ENCODE measurements at places on chromosomes 12 and 14.

DNA sequence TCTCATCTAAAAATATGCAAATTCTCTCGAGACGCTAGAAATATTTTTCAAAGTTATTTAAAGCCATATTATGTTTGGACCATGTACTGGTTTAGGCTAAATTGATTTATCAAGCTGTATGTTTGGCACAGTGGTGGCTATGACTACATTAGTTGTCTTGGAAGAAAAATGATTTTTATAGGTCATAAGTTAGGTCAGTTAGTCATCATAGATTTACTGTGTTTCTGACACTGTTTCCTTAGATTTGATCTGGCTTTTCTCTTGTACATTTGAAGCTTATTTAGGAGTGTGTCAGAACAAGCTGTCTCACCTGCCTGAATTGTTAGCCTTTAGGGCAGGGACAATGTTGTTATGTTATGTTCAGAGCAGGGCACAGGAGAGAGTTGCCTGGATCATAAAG lies 161.1 kb upstream of the FBXO33 start:
- DNase-seq, result no peak

DNA sequence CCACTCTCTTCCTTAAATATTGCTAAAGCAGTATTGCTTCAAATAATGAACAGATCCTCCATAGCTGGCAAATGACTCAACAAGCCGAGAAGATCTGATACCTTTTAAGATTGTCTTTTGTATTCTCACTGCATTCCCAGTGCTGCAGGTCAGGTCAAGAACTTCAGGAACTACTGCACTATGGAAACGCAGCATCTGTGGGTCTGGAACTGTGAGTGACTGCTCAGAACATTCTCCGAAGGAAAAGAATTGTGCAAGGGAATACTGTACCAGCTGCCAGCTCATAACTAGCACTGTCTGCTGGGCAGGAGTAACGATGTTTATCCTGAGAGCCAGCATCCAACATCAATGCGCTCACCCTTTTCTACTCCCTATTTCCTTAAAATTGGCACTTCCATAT lies 348.0 kb upstream of the SOX5 start:
- no peak for DNase-seq

DNA sequence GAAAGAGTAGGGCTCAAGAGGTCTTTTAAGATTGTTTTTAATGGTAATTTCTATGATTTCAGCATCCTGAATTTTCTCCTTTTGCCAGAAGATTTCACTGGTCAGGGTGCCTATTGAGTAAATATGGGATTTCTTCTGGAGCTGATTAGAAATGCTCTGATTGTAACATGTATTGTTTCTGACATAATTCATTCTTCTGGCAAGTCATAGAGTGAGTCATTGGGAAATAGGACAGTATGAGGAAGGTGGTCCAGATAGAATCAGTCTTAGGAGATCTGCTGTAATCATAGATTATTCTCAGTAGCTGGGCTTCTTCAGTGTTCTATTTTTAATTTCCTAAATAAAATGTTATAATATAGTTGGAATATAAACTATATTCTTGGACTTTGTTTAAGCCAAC lies 182.0 kb upstream of the NAV3 start:
- no peak for DNase-seq

GRCh38 chr14:95659990-95660385 lies 26.2 kb upstream of the TCL1B start:
- no peak for DNase-seq

GRCh38 chr12:53074999-53075370 lies 4.2 kb downstream of the SPRYD3 start:
- no peak for DNase-seq

DNA sequence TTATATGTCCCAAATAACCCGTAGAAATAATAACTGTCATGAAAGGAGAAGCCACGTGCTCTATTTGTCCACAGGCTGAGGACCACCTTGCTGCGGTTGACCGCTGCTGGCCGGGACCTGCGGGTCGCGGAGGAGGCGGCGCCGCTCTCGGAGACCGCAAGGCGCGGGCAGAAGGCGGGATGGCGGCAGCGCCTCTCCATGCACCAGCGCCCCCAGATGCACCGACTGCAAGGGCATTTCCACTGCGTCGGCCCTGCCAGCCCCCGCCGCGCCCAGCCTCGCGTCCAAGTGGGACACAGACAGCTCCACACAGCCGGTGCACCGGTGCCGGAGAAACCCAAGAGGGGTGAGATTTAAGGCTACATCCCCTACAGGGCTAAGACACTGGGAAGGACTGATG lies 21.0 kb downstream of the RPGRIP1 start:
- DNase-seq, result peak; percentile 7

- DNase-seq, result no peak
Observed at GRCh38 chr14:85263916-85264675, 265.8 kb upstream of the FLRT2 start.

DNA sequence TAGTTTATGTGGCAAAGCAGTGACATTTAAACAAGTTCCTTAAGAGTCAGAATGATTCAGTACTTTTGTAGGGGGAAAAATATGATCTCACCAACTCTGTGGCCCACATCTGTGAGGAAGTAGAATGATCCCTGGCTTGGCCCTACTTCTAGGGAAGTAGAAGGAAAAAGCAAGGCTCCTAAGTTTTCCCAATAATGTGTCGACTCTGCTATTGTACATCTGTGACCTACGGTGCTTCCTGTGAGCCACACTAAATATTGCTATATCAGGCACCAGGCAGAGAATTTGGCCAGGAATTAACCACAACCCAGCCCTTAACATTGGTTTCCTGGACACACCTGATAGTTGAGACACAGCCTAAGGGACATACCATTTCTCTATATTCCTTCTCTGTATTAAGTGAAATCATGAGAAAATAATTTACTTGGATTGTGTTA lies 9.3 kb upstream of the NID2 start:
- DNase-seq, result no peak

DNA sequence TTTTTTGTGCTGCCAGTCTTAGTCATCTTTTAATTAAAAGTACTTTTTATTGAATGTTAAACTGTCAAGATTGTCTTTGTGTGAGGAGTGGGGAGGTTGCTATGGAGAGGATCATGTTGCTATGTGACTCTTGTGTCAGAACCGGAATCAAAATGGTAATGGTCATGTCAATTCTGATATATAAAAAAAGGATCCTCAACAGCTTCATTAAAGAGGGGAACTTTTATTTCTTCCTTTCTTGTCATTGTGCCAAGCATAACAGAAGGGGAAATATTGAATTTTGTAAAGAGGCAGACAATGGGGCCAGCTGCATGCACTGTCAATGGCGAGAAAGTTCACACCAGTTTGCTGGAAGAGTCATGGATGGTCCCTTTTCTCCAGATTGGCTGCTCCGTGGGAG lies 564.8 kb downstream of the VRK1 start:
- DNase-seq, result no peak

- no peak for DNase-seq
Observed at GRCh38 chr12:92654929-92655328, 47.9 kb upstream of the PLEKHG7 start.

- no peak for DNase-seq
Observed at GRCh38 chr12:106581543-106582248, 1.1 kb upstream of the RFX4 start.

- no peak for DNase-seq
Observed at GRCh38 chr12:131351319-131352028, 359.4 kb upstream of the SFSWAP start.

DNA sequence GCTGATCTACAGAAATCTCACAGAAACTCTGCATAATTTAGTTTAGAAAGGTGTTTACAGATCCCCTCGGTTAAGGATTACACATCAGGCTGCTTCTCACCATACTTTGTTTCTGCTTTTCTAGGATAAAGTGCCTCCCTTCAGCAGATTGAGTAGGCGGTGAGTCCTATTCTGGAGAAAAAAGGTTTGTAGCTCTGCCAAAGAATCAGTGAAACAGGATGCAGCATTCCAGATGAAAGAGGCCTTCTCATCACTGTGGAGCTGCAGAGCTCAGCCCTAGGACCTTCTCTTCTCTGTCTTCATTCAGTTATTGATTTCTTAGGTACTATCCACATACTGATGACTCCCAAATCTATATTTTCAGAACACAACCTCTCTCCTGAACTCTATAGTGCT lies 155.5 kb upstream of the KRR1 start:
- DNase-seq, result no peak

DNA sequence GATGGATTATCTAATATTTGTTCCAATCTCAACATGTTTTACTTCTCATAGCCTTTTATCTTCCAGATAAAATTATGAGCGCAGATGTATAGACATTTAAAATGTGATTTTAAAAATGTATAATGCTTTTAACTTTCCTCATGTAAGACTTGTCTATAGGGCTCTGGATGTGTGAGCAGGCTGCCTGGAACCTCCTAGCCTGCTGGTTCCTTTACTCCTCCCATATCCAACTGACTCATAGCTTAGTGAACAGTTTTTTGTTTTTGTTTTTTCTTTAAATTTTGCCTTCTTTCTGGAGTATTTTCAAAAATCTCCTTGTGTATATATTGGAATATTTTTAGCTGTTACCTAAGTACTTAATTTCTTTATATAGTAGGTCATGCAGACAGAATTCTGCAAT lies 115.4 kb downstream of the PDE3A start:
- DNase-seq, result no peak

DNA sequence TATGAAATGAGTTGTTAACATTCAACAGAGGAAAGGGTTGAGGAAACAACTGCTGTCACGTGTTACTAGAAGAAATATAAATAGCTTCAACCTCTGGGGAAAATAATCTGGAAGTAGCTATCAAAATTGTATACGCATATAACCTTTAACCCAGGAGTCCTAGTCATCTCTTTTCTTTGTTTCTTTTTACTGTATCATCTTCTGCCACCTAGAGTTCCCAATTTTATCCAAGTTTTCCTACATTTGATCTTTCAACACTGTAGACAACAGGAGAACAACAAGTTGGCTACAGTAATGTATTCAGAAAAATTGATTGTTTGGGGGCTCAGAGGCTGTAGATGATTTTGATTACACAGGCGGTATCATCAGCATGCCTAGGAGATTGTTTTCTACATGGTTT lies 453.7 kb downstream of the FSCB start:
- DNase-seq, result no peak

- no peak for DNase-seq
Observed at GRCh38 chr14:101022121-101022520, 118.6 kb upstream of the RTL1 start.

- no peak for DNase-seq
Observed at GRCh38 chr12:118053071-118053985, 7.7 kb downstream of the WSB2 start.

GRCh38 chr12:40378691-40379090 lies 153.9 kb downstream of the LRRK2 start:
- DNase-seq, result no peak

DNA sequence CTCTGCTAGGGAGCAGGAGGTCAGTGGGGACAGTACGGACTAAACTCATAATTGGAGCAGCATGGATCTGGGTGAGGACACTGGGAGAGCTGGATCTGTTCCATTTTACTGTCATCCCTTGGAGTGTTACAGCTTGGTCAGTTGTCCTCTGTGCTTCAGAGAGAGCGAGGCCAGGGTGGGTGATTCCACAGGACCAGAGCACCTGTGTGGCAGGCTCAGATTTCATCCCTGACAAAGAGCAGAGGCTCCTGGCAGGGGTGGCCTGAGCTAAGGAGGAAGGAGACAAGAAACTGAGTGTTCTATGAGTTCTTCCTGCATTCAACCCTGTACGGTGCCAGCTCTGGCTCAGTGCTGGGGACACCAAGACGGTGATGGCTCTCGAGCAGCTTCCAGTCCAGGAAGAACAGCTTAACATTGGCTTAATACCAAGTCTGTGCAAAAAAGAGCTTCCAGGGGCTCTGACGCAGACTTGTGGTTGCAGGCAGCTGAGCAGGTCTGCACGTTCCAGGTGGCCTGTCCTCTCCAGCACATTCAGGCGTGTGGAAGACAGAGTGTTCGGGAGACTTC lies 8.4 kb upstream of the PGF start:
- DNase-seq, result no peak

GRCh38 chr12:132766380-132767085 lies 4.9 kb upstream of the ANKLE2 start:
- no peak for DNase-seq

GRCh38 chr14:28613532-28613931 lies 153.1 kb upstream of the FOXG1 start:
- DNase-seq, result no peak

DNA sequence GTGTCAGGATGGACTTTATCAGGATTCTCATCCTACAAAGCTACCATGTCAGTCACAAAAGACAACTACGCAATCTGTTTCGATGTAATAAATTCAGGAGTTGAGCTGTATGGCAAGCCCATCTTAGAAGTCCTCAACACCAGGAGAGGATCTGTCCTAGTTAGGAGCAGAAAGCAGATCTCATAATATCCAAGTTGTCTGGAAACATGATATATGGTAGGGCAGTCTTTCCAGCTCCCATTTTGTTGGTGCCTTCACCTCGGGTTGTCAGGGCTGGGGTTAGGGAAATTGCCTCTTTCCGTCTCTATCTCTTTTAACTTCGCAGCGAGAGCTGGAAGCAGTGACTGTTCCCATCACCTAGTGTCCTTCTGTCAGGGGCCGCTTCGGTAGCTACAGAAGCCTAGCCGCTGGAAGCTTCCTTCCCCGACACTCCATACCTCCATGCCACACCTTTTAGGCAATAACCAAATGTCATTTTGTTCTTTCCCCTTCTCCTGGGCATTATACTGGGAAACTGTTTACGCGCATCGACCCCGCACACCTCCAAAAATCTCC lies 1.4 kb downstream of the NIN start:
- DNase-seq, result no peak

Data from activated T-cell treated with anti-CD3 and anti-CD28 coated beads for 24 hours (primary cell).